Stimulated activated CD4-positive, alpha-beta T cell treated with anti-CD3 and anti-CD28 coated beads, Interleukin-4, amount 100 ng/mL, for 4 hours (primary cell): ENCODE measurements at places on chromosomes 2 and 18.

DNA sequence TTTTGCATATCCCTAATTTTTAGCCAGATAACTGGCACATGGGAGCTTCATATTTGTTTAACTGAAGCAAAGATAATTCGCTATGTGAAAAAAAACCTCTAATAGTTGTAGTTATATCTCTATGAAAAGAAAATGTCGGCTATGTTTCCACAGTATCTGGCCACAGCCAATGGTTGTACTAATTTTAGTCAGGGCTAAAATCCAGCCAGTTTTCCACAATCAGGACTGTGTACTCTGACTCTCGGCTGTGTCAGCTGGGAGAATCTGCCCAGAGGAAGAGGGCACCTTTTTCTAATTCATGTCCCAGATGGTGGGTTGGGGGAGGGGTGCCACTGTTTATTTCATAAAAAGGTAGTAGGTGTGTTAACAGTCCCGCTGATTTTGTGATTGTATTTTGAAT is 38.8 kb downstream of the STRADB start:
- DNase-seq = no peak

GRCh38 chr2:192195548-192196418 is 1.1 kb upstream of the TMEFF2 start:
- peak; percentile 1 for DNase-seq

DNA sequence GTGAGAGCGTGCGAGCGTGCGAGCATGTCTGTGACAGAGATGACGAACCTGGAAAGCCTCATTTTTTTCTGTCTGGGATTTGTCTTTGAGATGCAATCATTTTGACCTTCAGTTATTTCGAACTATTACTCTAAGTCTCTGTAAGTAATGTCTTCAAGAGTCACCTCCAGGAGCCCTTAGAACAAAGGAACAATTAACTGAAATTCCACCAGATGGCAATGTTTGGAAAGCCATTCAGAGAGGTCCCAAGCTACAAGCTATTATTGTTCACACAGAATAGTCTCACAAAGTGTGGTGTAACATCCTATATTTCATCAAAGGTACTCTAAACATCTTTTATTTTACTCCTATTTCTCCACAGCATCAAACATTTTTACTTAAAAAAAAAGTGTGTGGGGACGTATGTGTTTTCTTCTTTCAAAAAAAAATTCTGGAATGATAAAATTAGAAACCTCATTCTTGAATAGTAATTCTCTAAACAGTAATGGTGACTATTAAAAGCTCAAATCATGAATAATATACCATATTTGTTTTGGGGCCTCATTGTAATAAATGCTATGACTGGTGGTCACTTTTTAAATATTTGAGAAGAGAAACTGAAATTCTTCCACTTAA is 35.1 kb upstream of the MAPRE2 start:
- no peak for DNase-seq

- DNase-seq = no peak
Observed at GRCh38 chr2:199977984-199978415, 22.6 kb downstream of the MAIP1 start.

DNA sequence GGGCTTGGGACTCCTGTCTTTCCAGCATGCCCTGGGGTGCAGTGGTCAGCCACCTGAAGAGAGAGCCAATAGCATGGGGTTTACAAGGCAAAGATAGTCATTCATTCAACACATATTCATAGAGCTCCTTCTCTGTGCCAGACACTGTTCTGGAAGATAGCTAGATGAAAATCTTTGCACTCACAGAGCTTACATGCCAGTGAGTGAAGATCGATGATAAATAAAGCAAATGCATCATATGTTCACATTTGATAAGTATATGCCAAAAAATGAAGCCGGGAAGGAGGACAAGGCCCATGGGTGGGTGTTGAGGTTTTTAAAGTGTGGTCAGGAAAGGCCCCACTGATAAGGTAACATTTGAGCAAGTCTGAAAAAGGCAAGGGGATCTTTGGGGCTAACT is 130.8 kb upstream of the CDCA7 start:
- no peak for DNase-seq

DNA sequence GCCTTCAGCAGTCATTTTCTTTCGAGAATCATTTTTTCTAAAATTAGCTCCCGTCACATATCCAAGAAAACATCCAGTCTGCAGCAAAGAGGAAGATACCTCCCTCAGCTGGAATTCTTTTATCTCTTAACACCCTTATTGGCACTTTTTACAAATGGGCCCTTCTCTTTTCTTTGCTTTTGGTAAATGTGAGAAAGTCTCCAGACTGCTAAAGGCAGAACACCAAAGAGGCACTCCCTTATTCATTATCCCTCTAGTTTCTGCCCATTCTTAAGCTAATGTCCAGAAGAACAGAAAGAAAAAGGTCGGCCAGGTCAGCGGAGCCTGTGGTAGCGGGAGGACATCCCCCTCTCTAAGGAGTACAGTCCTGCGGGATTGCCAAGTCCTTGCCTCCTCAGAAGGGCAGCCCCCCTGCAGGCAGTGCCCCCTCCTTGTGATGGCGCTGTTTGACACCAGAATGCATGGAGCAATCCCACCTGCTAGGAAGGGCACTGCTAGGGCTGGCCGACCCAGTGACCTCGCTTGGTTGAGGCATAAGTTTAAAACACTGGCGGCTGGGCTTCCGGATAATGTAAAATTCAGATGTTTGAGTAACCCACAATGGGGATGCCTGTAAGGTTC is 34.0 kb downstream of the ST6GAL2 start:
- DNase-seq = no peak

GRCh38 chr2:149164827-149165226 is 126.3 kb downstream of the LYPD6B start:
- DNase-seq = no peak

DNA sequence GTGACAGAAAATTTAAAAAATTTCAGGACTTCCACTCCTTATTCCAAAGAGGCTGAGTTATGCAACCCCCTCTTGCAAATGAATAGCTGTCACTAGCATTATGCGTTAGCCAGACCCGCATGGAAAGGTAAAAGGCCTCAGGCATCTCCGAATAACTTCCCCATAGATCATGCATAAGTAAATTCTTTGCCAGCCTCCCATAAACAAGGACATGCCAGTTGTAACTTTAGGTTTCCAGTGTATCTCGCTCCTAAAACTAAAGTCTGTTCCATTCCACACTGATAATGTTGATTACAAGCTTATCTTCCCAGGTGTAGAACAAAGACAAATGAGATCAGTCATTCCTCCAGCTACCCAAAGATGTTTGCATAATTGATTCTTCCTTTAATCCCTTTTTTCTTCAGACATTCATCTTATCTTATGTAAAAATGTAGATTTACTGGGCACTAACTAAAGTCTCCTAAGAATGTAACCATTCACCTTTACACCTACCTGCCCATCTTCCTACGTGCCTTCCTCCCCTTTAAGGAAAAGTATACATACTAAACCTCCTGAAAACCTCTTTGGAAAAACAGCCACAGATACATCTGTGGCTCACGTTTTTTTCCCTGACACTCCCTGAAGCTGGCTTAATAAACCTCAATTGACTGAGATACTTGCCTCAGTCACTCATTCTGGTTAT is 13.6 kb upstream of the NFU1 start:
- no peak for DNase-seq

- no peak for DNase-seq
Observed at GRCh38 chr18:74219056-74219455, 70.7 kb downstream of the TIMM21 start.

GRCh38 chr18:58632552-58632951 is 3.7 kb upstream of the ALPK2 start:
- DNase-seq = no peak

DNA sequence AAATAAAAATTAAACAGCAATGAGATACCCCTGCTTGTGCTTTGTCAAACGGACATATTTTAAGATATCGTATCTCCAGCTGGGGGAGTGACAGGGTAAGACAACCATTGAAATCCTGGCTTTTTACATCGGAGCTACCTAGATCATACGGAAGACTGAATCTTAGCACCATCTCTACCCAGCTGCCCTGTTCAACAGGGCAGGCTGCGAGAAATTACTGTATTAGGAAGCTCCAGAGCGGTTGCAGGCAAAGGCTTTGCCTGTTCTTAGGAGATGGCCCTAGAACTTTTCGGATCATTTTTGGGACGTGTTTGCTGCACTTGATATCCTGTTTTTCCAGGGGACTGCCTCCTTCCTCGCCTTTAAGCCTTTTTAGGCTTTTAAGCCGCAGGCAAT is 2.0 kb upstream of the PRKCE start:
- no peak for DNase-seq
